Activated T-helper 1 cell treated with anti-CD3 and anti-CD28 coated beads, Interleukin-2, amount 50 U/mL, for 16 hours (primary cell): ENCODE measurements at places on chromosomes 13 and 19.

GRCh38 chr13:36630181-36630803 is 43.5 kb upstream of the SERTM1 start:
- no peak for DNase-seq

- no peak for DNase-seq
Observed at GRCh38 chr19:49437231-49437630, 4.1 kb downstream of the SLC17A7 start.

DNA sequence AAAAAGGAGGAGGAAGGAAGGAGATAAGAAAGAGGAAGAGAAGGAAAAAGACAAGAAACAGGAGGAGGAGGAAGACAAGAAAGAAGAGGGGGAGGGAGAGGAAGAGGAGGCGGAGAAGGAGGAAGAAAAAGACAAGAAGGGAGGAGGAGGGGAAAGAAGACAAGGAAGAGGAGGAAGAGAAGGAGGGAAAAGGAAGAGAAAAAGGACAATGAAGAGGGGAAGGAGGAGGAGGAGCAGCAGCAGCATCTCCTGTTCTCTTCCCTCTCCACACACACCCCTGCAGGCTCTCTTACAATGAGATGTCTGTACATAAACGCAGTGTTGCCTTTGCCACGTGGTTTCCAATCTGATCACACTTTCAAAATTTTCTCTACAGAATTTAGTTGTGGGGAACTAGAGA is 66.6 kb downstream of the RUBCNL start:
- DNase-seq: no peak

- DNase-seq: no peak
Observed at GRCh38 chr13:114031631-114032030, 57.8 kb upstream of the C13orf46 start.

DNA sequence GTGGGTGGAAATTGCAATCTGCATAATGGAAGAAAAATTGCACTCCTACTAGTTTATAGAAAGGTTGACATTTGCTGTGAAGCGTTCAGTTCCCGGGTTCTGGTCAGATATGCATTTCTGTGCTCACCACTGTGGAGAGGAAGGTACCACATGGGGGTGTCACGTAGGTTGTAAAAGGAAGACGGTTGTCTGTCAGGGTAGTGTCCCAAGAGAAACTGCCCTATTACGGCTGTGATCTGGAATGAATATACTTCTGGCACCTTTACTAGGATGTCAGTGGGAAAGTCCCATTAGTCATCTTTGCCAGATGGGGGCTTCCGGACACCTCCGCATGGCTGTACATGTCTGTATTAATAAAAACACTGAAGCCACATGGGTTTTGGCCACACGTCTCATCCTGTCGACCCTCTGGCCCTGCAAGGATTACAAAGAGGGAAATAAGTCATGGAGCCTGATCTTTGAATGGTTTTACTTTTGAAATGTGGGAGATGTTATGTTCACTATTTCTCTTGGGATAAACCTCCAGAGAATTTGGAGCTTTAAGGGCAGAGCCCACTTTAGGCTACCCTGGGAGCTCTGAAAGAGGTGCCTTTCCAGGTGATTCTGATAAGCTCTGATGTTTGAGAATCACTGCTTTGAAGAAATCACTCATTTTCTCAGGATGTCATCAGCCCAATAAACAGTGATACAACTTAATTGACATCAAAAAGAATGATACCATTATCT is 133.9 kb downstream of the AKAP11 start:
- no peak for DNase-seq
